ENCODE measurements at places on chromosomes 7 and 10.

DNA sequence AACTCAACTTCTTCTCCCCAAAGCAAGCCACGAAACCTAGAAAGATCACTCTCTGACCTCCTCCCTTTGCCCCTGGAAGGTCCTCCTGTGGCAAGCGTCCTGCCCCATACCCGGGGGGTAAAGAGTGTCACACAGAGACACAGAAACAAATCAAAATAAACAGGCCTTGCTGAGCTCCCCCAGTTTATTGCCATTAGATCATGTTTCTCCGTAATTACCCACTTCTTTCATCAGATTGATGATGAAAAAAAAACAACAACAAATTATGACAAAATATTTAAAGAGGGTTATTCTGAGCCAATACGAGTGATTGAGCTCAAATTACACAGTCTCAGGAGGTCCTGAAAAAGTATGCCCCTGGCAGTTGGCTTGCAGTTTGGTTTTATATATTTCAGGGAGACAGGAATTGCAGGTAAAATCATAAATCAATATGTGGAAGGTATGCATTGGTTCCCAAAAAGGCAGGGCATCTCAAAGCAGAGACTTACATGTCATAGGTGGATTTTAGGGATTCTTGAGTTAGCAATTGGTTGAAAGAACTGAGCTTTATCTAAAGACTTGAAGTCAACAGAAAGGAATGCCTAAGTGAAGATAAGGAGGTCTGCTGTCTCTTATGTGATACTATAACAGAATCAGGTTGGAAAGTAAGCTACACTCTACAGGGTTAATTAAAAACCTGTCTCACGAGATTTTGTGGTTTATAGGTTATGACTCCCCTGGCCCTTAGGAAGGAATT, 86.2 kb downstream of the APBB1IP start:
- no peak for DNase-seq

GRCh38 chr7:45663167-45663921, 89.2 kb downstream of the ADCY1 start:
- DNase-seq = peak; percentile 78

- no peak for DNase-seq
Measured at GRCh38 chr10:114157912-114158311, 16.1 kb downstream of the CCDC186 start.

GRCh38 chr10:103557455-103557854, 64.0 kb downstream of the NEURL1 start:
- no peak for DNase-seq

DNA sequence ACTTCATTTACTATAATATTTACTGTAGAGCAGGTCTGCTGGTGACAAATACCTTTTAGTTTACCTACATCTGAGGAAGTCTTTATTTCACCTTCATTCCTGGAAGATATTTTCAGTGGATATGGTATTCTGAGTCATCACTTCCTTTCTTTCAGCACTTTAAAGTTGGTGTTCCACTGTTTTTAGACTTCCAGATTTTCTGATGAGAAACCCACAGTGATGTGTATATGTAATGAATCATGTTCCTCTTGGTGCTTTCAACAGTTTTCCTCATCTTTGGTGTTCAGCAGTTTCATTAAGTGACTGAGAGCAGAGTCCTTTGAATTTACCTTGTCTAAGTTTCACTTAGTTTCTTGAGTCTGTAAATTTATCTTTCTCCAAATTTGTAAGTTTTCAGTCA, 36.4 kb downstream of the COPG2 start:
- no peak for DNase-seq

DNA sequence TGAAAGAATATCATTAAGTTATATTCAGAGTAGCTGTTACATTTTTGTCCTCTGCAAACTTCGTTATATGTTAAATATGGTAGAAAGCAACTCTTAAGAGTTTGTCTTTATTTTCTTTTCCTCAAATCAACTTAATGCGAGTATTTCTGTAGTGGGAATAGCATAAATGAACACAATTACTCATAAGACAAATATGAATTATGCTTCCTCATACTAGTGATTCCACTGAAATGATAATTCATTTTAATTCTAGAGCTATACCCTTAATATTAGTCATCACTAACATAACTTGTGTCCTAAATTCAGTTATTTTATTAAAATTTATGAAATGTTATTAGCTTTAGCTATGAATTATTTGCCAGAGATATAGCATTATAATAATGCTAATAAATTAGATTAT, 820.6 kb upstream of the KCND2 start:
- DNase-seq = no peak

- DNase-seq = peak; percentile 49
Measured at GRCh38 chr10:29621161-29621560, 13.6 kb downstream of the SVIL start.

GRCh38 chr7:37193087-37193774, 255.4 kb downstream of the ELMO1 start:
- DNase-seq = no peak

GRCh38 chr7:116679500-116679899, 7.5 kb downstream of the MET start:
- DNase-seq = no peak

GRCh38 chr10:101611096-101611905, 23.2 kb downstream of the DPCD start:
- DNase-seq = no peak

DNA sequence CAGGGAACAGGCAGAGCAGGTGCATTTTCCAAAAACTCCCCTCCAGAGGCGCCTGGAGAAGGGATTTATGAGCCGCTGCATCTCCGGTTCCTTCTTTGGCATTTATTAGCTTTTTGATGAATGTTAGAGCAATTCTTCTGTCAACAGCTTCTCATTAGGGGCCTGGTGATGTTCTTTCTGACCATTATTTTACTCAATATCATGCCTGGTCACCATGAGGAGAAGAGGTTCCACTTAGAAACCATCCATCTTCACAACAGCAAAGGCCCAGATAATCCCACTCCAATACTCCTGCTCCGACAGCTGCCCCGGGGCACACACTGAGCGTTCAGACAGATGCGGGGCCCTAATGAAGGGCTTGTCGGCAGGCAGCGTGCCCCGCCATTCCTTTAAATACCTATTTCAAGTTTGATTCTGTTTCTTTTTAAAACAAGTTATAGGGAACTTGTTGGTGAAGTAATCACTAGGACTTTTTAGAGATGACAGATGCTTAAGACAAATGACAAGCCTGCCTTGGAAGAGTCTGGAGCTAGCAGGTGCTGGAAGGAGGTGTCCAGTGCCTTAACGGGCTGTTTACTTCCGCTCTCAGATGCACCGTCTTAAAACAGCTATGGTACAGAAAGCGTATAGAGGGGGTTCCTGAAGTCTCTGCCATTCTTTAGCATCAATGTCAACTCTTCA, 31.7 kb downstream of the ECHDC3 start:
- DNase-seq = no peak

DNA sequence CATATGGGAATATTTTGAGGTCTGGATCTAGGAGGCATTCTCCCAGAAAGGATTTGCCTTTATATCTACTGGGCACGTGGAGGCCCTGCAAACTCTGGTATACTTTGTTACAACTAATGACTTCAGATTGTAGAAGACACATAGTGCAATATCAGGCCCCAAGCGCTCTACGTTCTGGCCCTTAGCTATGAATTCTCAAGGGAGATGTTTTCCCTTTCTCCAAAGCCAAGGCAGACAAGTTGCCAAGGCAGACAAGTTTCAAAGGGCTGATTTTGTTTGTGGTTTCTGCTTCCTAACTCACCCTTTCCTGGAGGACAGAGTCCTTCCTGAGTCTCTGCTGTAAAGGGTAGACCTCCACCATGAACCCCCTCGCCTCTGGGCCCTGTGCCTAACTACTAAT, 99.4 kb upstream of the CTTNBP2 start:
- DNase-seq = no peak

DNA sequence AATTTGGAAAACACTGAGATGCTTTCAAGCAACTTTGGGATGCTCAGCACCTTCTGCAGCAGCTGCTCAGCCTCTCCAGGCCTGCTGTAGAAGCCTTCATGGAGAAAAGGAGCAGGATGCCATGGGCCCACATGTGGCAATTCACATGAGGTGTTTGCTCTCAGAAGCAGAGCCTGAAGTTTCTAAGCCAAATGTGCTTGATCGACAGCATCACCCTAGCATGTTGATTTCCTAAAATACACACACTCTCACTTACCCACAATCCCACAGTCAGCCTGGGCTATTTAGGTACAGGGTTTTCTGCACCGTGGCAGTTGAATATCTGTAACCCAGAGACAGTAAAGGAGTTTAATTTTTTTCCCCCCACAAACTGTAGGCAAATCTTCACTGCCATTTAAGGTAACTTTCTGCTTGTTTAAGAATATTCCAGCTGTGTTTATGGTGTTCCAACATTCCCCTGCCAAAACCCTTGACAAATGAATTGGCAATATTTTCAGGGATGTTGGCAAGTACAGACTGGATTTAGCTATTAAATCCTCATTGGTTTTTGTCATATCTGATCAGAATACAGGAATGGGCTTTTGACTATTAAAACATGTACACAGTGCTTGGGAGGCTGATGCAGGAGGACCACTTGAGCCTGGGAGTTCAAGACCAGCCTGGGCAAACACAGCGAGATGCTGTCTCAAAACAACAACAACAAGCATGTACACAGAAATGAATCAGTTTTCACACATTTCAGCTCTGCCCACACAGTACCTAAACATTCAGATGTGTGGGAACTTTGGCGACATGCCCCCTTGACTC, 244.2 kb downstream of the CELF2 start:
- DNase-seq = no peak

- DNase-seq = no peak
Measured at GRCh38 chr10:126977216-126977615, 72.0 kb downstream of the DOCK1 start.

DNA sequence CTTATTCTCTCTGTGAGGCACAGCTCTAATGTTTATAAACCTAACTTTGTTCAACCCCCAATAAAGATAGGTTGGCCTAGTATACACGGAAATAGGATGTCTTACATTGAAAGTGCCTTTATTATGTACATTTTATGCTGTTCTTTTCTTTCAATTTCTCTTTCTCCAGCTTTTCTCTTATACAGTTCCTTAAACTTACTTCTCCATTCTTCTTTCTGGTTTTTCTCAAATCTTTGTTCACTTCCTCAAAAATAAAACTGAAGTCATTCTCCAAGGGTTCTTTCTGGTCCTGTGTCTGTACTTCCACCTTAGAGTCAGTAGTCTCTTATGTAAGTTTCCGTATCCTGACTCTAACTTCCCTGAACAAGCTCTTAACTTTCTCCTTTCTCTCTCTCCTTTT, 29.2 kb upstream of the NAMPT start:
- DNase-seq = no peak

GRCh38 chr7:23873306-23873705, 163.3 kb downstream of the STK31 start:
- no peak for DNase-seq

GRCh38 chr7:38973760-38974159, 3.9 kb upstream of the POU6F2 start:
- no peak for DNase-seq

- no peak for DNase-seq
Measured at GRCh38 chr7:105760551-105761447, 115.6 kb downstream of the ATXN7L1 start.

DNA sequence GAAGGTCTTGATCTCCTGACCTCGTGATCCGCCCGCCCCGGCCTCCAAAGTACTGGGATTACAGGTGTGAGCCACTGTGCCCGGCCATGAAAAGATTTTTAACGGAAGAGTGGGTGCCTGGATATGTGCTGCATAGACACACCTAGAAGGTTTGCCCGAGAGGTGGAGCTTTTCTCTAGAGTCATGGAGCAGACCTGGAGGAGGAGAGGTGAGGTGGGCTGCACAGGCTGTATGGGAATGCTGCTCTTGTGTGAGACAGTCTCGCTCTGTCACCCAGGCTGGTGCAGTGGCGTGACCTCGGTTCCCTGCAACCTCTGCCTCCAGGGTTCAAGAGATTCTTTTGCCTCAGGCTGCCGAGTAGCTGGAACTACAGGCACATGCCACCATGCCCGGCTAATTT, 103.3 kb downstream of the ACTR3B start:
- DNase-seq = no peak

- peak; percentile 6 for DNase-seq
Measured at GRCh38 chr10:132590094-132590751, 52.6 kb downstream of the INPP5A start.

DNA sequence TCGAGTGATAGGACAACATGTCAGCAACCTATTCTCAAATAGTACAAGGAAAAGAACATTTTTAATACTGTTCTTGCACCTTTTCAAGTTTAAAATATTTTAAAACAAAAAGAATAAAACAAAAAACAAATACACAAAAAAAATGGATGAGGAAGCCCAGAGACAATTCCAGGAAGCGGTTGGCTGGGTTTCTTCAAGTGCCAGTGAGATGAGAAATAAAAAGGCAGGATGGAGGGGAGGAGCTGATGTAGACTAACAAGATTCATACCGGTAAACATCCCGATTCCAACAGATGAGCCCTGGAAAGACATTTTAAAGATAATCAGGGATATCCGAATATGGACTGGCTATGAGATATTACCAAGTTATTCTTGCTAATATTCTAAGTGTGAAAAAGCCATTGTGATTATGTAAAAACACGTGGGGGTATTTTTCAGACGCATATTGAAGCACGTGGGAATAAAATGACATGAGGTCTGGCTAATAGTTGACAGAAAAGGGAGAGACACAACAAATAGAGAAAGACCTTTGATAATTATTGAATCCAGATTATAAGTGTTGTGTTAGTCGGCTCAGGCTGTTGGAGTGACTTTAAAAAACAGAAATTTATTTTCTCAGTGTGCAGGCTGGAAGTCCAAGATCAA, 101.3 kb upstream of the LRRC4 start:
- DNase-seq = no peak

DNA sequence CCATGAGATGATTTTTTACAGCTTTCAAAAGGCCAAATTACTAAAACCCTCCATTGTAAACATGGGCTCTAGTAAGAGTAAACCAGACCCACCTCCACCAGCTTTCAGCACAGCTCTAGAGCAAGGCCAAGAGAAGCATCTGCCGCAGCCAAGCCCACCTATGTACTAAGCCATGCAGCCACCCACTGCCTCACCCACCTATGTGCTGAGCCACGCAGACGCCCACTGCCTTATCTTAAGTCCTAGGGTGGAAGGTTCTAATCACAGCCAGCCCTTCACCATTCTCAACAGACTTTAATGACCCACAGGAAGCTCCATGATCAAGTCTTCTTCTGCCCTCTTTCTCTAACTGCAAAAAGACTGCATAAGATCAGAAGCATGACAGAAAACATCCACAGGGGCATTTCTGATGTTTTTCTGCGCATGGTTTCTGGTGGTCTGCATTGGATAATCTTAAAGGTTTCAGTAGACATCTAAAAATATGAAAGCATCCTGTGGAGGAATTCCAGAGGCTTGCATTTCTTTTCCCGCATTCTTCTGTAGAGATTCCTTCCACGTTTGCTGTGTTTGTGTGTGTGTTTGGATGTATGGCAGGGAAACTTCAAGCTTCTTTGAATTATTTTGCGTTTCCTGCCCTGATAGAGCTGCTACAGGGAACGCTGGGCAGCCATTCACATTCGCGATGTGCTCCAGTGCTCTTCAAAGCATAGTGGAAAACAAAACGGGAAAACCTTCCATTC, 286.1 kb upstream of the KLF6 start:
- no peak for DNase-seq

DNA sequence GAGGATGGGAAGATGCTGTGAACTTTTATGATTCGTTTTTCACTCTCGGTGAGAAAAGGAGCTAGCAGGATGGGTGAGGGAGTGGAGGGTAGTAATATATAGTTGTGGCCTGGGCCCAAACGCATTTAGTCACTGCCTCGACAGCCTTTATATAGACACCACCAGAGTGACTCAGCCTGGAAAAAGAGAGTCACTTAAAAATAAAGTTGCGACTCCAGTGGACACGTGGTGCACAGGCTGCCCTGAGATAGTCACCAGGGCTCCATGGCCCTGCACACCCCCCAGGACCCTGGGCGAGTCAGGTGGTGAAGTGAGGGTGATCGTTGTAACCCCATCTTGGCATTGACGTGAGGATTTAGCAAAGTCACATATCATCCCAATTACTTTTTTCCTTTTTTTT, 106.7 kb downstream of the CUX1 start:
- DNase-seq = no peak
